ENCODE measurements at places on chromosomes 1 and 21.

DNA sequence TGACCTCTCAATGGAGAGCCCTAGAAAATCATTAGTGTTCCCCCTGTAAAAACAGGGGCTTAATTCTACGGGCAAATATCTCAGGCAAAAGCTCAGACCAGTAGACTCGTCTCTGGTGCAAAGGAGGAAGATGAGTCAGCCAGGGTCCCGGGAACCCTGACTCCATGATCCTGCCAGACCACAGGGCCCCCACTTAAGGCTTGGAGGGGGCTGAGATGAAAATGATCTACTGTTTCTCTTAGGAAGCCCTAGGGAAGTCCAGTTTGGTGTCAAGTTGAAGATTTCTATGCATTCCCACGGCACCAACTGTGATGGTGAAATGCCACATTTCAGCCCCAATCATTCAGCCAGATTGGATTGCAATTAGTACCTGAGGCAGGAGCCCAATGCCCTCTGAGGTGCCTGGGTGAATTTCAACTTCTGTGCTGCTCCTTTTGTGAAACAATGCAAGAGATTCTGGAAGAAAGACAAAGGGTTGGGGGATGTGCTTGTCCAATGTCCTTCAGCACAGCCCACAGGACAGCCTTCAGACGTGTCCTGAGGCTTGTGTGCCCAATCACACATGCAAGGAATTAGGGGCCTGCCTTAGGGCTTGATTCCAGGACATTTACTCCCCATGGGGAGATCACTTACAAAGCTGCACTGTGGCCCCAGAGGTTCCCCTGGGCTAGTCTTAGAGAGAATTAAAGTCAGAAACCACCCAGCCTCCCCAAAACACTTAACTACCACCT, 18.1 kb downstream of the NAV1 start:
- DNase-seq, result no peak

- no peak for DNase-seq
Measured at GRCh38 chr1:211474451-211474850, 17.5 kb downstream of the RD3 start.

DNA sequence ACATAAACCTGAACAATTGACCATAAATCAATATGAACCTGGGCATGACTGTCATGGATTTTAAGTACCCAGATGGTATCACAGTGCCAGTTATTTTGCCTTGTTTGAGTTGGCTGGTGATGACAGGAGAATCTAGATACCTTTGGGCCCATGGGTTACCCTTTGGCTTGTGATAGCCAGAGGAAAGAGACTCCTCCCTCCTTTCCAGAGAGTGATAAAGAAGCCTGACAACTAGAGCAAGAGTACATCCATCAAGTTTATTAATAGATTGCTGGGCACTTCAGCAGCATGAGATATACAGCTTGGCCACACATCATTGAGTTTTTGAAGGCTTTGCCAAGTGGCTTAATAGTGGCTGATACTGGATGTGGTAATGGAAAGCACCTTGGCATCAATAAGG, 6.6 kb upstream of the FMO3 start:
- DNase-seq, result no peak

GRCh38 chr1:159866905-159867663, 4.6 kb upstream of the VSIG8 start:
- no peak for DNase-seq

DNA sequence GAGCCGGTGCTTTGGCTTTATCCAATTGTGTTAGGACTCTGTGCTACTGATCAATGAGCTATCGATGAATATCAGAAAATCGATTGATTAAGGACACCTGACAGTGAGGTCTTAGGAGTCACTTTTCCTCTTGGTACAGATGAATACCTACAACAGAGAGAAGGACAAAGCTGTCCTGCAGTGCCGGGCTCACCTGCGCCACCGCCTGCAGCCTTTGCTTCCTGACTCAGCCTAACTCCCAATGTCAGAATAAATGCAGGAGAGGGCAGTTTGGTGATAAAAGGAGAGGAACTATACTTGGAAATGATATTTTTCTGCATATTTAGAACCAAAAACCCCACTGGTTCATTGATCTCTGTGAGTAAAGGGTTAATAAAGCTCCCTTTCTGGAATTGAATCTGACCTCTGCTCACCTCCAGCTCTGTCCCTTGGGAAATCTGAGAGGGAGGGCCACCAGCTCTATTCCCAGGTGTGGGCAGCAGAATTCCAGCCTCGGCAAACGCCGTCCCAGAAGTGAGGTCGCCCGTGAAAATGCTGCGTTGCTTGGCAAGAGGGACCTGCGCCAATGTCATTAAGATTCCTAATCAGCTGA, 39.3 kb downstream of the POFUT2 start:
- DNase-seq, result no peak

GRCh38 chr1:53618500-53619366, 120.2 kb downstream of the GLIS1 start:
- DNase-seq, result no peak

- DNase-seq, result no peak
Measured at GRCh38 chr21:31992391-31992790, 119.6 kb downstream of the HUNK start.

GRCh38 chr21:46286648-46287002, 483 bp downstream of the YBEY start:
- DNase-seq, result peak; percentile 20

GRCh38 chr21:39630191-39630591, 17.5 kb downstream of the B3GALT5 start:
- DNase-seq, result no peak

- no peak for DNase-seq
Measured at GRCh38 chr1:242120432-242120831, 121.5 kb upstream of the MAP1LC3C start.

DNA sequence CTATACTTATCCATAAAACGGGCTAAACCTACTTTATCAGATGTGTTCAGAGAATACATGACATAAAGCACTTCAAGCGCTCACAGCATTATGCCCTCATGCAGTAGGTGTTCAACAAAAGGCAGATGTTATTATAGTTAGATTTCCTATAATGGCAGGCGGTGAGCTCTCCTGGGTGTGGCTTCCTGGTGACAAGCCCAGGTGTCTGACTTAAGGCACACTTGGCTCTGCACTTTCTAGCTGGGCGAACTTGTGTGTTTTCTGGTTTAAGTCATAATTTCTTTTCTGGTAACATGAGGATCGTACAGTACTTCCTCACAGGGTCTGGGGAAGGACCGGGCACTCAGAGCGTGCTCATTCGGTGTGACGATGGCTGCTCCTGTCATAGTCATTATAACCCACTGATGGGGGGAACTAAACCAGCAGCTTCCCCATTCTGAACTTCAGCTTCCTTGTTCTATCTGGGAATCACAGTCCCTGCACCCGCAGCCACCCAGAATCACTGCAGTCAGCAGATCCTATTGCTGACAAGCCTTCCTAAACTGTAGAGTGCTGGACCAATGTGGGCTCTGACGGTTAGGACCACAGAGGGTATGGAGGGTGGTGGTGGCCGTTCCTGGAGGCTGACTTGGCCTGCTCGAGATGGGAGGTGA, 52.8 kb downstream of the IGSF21 start:
- no peak for DNase-seq

- no peak for DNase-seq
Measured at GRCh38 chr1:201758499-201759050, 70.4 kb upstream of the IPO9 start.

DNA sequence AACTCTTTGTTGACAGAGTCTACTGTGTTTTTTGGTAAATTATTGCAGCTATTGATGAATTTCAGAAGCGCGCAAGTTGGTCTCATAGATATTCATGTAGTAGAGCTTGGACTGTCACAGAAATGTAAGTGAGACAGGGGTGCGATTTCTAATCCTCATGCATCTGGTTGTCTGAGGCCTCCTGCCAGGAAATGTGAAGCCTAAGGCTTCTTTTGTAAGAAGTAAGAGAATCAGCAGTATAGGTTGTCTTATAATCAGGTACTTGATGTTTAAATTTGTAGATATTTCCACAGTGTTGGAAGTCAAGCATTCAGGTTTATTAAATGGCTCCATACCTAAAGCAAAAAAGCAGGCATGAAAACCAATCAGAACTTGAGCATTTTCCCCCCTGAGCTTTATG, 332.9 kb upstream of the FMN2 start:
- DNase-seq, result no peak

GRCh38 chr1:237164406-237165352, 122.7 kb downstream of the RYR2 start:
- no peak for DNase-seq

DNA sequence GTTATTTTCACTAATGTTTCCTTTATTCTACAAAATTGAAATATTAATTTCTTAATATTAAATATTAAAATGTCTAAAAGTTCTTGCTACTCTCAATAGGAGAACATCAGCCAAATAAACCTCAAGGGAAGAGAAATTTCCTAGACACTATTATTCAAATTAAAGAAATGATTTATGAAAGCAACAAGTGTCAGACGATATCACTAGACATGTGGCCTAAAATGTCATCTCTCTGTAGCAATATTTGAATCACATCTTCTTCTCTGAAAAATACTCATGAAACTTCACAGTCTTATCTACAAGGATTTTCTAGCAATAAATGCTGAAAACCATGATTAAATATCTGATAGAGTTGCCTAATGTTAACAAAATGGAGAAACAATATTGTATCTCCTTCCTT, 2.5 kb upstream of the SERBP1 start:
- DNase-seq, result no peak

GRCh38 chr1:197036861-197037260, 30.2 kb downstream of the F13B start:
- no peak for DNase-seq

GRCh38 chr21:17441370-17441769, 71.5 kb upstream of the CXADR start:
- no peak for DNase-seq

GRCh38 chr1:225866061-225866837, 15.9 kb downstream of the TMEM63A start:
- DNase-seq, result no peak

DNA sequence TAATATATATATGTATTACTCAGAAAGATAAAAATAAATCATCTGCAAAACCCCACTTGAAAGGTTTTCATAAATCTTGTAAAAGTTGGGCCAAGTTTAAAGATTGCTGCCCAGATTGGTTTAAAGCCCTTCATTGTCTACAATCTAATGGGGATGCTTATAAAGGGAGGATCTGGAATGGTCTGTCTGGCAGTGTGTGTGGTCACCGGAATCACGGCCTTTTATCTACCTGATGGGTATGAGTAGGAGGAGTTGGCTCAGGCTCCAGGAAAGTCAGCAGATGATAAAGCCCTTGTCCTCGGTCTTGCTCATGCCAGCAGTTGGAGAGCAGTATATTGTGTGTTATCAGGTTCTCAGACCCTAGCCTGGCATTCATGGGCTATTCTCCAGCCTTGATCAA, 197.7 kb downstream of the ROR1 start:
- no peak for DNase-seq

- no peak for DNase-seq
Measured at GRCh38 chr21:23578027-23578426, 2029.3 kb downstream of the MRPL39 start.

DNA sequence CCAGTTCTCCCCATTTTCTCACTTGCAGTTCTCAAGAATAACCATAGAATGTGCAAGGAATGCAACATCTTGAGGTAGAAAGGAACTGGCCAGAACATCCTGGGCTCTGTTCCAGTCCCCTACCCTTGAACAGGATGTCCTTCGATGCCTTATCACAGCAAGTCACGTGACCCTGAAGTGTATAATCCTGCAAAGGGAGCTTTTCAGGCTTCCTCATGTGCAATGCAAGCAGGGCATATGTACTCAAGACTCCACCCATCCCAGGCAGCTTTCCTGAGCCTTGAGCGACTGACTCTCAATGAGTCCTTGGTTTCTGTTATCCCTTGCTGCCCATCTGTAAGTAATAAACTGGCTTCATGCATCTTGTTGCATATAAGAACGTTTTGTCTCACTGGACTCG, 311.0 kb downstream of the MRPL39 start:
- no peak for DNase-seq

- DNase-seq, result no peak
Measured at GRCh38 chr1:16178596-16179497, 23.0 kb upstream of the EPHA2 start.

- no peak for DNase-seq
Measured at GRCh38 chr1:180631194-180631765, 542 bp upstream of the XPR1 start.

- no peak for DNase-seq
Measured at GRCh38 chr1:94019327-94019726, 101.6 kb downstream of the ABCA4 start.

DNA sequence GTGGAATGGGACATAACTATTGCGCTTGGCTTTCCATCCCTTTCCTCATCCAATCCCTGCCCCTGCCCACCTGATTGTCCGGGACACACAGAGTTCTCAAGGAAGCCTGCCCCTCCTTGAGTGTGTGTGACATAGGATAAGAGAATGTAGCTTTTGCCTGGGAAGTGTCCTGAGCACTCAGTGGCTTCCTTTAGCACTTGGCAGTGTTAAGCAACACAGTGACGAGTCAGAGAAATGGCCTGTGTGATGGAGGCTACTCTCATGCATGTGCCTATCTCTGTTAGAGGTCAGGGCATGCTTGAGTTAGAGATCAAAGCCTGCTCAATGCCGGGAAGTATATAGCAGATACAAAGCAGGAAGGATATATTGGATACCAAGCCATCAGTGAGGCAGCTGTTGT, 289.5 kb downstream of the SIPA1L2 start:
- DNase-seq, result no peak

DNA sequence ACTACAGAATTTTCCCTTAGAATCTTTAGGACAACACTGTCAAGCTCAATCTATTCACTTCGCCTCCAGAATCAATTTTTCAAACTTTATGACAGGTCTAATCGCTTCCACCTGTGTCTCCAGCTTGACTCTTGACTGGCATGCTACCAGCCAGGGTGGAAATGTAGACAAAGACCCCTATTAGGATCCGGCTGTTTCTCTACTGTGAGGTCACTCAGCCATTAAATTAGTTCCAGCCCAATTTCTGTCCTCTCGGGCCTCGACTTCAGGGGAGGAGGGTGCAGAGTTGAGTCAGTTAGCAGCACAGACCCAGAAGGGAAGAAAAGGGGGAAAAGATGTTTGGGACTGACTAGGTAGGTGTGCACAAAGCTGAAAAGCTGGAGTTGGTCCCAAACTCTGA, 78.5 kb downstream of the HLCS start:
- no peak for DNase-seq

DNA sequence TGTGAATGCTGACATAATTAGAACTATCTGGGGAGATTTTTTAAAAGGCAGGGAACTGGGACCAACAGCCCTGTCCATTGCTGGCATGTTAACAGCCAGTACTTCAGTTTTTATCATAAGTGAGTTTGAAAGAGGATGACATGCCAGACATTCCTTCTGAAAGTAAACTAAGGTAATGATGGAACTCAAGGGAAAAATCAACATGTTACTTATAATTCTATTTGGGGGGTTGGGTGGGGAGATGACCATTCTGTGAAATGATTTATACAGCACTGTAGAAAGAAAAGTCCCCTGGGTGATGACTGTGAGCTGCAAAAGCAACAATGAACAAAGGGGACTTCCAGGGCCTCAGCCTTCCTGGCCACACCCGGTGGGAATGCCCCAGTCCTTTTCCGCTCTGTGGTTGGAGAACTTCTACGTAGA, 5.4 kb upstream of the LAMC2 start:
- DNase-seq, result no peak

- DNase-seq, result no peak
Measured at GRCh38 chr1:53316766-53317581, 10.9 kb downstream of the LRP8 start.

- no peak for DNase-seq
Measured at GRCh38 chr1:48674641-48675040, 102.0 kb downstream of the BEND5 start.

GRCh38 chr1:54168206-54168965, 15.6 kb upstream of the CDCP2 start:
- DNase-seq, result no peak

- DNase-seq, result no peak
Measured at GRCh38 chr1:84996846-84997666, at the start of gene MCOLN2. Gene MCOLN2, minus strand, starts transcription at chr1:84997113. Its CDS starts 241 bp downstream, at chr1:84996872.

- no peak for DNase-seq
Measured at GRCh38 chr1:186948535-186948934, 119.8 kb downstream of the PLA2G4A start.

- DNase-seq, result no peak
Measured at GRCh38 chr1:185157599-185158412, 839 bp downstream of the SWT1 start.

Measured in GM18507 (cell line).